Hematopoietic multipotent progenitor cell (in vitro differentiated cells): ENCODE measurements at places on chromosomes 2 and 18. TPM values are rescaled to one million over a fixed set of nuclear protein-coding genes. Genes with fewer than 3 reads are reported as not detected.

- DNase-seq = no peak
Measured at GRCh38 chr2:70141212-70141901, 49.5 kb downstream of the C2orf42 start.

- no peak for DNase-seq
Measured at GRCh38 chr18:40314199-40314598, 1640.8 kb upstream of the PIK3C3 start.

The VPS4B gene
- 18.0 TPM for total RNA-seq

DNA sequence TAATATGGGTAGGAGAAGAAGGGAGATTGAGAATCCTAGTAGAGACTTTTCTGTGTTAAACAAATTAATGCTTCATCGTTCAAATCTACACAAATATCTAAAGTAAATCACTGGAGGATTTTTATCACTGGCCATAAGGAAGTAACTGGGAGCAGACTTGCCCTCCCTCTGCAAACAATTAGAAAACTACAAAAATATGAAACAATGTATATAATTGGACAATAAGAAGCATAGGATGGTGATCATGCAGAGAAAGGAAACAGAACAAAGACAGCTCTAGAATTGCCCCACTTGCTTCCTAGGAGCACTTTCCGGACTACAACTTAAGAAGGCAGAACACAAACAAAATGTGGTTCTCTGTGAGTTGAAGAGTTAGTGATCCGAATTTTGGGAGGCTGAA, 452.7 kb upstream of the KLHL29 start:
- no peak for DNase-seq
